CD4-positive, alpha-beta T cell treated with Interleukin-15 for 4 hours (primary cell): ENCODE measurements at places on chromosomes 13 and 19.
A peak's percentile ranks its signal among the peaks of the same experiment; 100 is the strongest.

- DNase-seq, result no peak
These were observed 291.9 kb downstream of the NDFIP2 start for GRCh38 chr13:79772811-79773210.

GRCh38 chr13:81409284-81409683 lies 1068.4 kb upstream of the SPRY2 start:
- no peak for DNase-seq

DNA sequence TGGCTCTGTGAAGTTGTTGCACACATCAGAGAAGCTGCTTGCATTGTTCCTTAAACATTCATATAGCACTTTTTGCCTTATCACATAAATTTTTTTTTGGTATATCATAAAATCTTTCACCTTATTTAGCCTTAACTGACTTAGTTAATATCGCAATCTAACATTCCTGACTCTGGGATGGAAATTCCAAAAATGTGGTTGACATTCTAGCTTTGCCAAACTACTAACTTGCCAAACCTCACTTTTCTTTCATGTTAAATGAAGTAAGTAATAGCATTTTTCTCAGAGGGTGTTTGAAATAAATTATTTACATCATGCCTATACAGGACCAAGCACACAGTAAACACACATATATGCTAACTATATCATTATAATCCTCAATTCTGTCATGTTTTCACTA lies 736.9 kb upstream of the PCDH9 start:
- no peak for DNase-seq

DNA sequence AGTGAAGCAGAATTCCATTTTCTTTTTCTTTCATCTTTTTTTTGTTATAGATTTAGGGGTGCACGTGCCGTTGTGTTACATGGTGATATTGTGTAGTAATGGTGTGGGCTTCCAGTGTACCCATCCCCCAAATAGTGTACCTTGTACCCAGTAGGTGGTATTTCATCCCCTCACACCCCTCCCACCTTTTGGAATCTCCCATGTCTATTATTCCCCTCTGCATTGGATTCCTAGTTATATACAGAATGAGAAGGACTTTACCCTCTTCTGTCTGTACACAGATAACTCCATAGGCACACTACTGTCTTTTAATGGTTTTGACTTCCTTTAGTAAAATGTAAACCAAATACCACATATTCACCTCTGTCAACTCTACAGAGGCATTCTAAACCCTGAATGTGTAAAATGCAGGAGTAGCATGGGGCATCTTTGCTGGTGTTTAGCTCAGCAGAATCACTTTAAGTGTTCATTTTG lies 28.0 kb downstream of the FRY start:
- no peak for DNase-seq

GRCh38 chr19:3401004-3401768 lies 34.8 kb downstream of the NFIC start:
- DNase-seq, result no peak

DNA sequence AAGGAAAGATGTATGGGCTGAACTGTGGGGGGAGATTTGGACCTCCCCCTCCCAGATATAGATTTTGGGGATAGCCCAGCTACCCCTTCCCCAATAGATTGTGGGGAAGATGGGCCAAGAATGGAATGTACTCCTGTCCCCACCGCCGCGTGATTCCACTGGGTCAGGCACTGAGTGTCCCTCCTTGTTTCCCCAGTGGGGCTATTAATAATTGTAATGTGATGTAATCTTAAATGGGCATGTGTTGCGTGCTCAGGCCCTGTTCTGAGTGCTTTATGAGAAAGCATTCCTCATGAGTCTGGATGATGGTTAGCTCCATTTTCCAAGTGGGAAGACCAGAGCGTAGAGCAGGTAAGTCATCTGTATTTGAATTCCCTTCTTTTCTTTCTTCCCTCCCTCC lies 1.4 kb downstream of the PSMD8 start:
- no peak for DNase-seq

- no peak for DNase-seq
These were observed 2.0 kb downstream of the MED25 start for GRCh38 chr19:49820125-49820524.

GRCh38 chr19:55116859-55117662 lies at the start of gene PPP1R12C:
Gene PPP1R12C, minus strand, starts transcription at chr19:55117637. Its CDS starts 94 bp downstream, at chr19:55117543.
- no peak for DNase-seq

GRCh38 chr13:112968910-112969691 lies at the start of gene MCF2L:
Gene MCF2L, plus strand, starts transcription at chr13:112969214. Its CDS starts 166 bp downstream, at chr13:112969380.
- peak; percentile 60 for DNase-seq

GRCh38 chr13:98651744-98652143 lies 74.8 kb upstream of the STK24 start:
- DNase-seq, result no peak

DNA sequence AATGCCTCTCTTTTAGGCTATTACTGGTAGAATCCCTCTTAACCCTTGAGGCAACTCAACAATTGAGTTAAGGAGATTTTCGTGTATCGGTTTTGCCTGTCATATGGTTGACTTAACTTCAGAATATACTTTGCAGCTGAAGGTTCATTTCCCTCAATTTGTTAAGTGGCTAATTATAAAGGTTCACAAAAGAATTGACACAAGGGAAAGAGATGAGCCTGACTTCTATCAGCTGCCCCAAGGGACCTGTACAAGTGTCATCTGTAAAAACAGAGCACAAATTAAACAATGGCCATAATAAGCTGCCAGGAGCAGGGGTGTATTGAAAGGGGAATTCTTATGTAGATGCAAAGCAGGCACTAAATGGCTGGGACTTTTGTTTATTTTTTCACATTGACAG lies 334.8 kb upstream of the OBI1 start:
- no peak for DNase-seq

- no peak for DNase-seq
These were observed 1464.5 kb upstream of the SLC10A2 start for GRCh38 chr13:104530741-104531140.

- no peak for DNase-seq
These were observed 26.8 kb upstream of the SEMA6B start for GRCh38 chr19:4586245-4586644.

GRCh38 chr19:35110974-35111373 lies 4.6 kb upstream of the FXYD3 start:
- no peak for DNase-seq

DNA sequence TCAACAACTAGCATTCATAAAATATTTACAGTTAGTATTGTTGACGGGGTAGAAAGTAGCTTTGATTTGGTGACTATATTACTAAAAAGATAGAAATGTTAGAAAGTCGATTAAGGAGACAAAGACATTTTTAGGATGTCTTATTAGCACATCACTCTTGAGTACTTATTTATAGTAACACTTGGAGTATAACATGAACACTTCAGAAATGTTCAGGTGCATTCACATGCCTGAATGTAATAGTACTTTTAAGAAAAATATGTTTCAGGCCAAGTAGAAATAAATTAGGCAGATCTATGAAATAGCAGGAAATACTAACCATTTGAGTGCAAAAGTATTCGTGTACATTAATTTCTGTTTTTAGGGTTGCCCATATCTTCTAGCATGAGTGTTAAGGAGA lies 70.4 kb downstream of the CDK8 start:
- DNase-seq, result no peak
